Stimulated activated CD8-positive, alpha-beta memory T cell treated with anti-CD3 and anti-CD28 coated beads, Interleukin-15, amount 100 ng/mL, for 1 hour (primary cell): ENCODE measurements at places on chromosomes 5 and 9.

- no peak for DNase-seq
These were observed 93.7 kb upstream of the SIMC1 start for GRCh38 chr5:176144508-176144907.

- DNase-seq: no peak
These were observed 12.9 kb downstream of the ARHGAP26 start for GRCh38 chr5:142782976-142783530.

GRCh38 chr9:132166599-132166998 is 4.7 kb downstream of the NTNG2 start:
- DNase-seq: no peak

DNA sequence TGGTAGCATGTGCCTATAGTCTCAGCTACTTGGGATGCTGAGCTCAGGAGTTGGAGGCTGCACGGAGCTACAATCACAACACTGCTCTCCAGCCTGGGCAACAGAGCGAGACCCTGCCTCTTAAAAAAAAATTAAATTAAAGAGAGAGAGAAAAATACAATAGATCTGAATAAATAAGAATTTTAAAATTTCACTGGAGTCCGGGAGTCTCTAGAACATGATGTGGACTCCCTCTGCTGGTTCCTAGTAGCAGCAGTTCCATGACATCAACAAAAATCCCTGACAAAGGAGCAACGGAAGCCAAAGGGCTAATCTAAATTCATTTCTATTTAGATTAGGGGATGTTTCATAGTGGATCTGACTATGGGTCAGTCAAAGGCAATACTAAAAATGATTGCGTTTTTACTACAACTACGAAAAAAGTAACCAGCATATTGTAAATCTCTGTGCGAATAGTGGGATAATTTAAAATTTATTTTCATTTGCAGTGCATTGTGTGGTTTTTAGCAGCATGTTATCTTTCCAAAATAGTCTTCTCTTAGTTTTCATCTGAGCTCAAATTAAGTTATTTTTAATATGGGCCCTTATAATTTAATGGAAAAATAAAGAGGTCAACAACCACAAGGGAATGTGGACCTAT is 6.7 kb downstream of the INIP start:
- no peak for DNase-seq

- DNase-seq: no peak
These were observed 135.1 kb downstream of the PAPPA start for GRCh38 chr9:116288658-116289057.

GRCh38 chr9:34701023-34701768 is 8.7 kb downstream of the CCL21 start:
- DNase-seq: peak; percentile 47

- no peak for DNase-seq
These were observed 569 bp downstream of the HINT2 start for GRCh38 chr9:35814106-35814840.

GRCh38 chr5:173493846-173494245 is 122.6 kb downstream of the BOD1 start:
- DNase-seq: no peak

DNA sequence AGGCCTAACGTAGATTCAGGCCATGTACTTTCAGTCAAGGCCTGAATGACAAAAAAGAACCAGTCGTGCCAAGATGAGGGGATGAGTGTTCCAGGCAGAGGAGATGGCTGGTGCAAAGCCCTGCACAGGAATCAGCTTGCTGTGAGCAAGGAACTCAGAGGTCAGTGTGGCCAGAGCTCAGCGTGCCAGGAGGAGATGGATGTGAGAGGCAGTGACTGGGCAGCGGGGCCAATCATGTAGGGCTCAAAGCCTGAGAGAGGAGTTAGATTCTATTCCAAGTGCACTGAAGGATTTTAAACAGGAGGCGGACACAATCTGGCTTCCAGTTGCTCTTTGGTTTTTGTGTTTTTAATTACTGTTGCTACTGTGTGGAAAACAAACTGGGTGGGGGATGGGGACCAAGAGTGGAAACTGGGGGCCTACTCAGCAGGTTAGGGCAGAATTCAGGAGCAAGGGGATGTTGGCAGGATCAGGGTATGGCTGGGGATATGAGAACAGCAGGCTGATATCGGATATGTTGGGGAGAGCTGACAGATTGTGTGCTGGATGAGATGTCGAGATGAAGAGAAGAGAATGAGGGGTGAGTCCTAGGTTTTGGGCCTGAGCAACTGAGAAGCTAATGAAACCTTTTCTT is 64.3 kb downstream of the ANGPTL2 start:
- no peak for DNase-seq

DNA sequence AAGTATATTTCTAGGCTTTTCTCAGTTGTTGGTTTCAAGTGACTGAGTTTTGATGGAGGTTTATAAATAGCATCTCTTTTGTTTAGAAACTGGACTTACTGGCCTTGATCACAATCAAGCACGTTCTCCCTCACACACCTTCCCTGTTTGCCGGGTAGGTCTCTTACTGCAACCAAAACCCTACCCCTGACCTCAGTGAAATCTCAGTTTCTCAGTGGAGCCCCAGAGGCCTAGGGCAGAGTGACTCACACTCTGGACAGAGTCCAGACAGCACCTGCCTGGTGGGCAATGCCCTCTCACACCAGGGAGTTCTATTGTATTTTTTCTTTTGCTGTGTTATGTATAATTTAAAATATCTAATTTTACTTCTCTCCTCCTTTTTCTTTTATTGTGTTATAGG is 48.4 kb upstream of the EPB41L4B start:
- DNase-seq: no peak

DNA sequence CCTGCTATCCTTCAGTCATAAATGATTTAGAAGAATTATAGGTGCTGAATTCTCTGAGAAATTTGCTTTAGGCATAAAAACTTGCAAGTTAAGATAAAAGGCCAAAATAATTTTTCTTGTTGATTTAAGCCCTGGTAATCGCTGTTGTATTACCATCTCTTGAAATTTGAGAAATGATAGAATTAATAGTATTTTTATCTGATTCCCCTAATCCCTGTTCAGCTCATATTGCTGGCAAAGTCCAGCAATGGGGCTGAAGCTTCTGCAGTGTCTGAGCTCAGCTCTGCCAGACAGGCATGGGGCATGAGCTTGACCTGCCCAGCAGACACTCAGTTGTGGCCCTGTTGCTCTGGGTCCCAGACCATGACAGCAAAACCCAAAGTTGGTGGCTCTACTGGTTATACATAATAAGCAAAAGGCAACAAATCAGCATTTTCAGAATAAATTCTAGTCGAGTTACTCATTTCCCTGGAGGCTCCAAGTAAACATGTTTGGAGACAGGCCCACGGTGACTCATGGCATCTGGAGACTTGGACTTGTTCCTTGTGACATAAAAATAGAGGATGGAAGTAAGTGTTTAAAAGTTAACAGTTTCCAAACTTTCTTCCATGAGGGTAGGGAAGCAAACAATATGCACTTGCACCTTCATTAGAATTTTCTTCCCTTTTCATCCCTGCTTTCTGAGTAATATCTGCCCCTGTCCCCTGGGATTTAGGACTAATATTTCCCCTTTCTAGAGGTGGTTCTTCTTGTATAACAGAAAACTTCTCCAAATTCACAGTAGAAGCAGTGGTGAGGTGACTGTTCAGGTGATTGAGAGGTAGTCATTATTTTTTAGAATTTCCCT is 60.2 kb upstream of the SLC2A8 start:
- no peak for DNase-seq

DNA sequence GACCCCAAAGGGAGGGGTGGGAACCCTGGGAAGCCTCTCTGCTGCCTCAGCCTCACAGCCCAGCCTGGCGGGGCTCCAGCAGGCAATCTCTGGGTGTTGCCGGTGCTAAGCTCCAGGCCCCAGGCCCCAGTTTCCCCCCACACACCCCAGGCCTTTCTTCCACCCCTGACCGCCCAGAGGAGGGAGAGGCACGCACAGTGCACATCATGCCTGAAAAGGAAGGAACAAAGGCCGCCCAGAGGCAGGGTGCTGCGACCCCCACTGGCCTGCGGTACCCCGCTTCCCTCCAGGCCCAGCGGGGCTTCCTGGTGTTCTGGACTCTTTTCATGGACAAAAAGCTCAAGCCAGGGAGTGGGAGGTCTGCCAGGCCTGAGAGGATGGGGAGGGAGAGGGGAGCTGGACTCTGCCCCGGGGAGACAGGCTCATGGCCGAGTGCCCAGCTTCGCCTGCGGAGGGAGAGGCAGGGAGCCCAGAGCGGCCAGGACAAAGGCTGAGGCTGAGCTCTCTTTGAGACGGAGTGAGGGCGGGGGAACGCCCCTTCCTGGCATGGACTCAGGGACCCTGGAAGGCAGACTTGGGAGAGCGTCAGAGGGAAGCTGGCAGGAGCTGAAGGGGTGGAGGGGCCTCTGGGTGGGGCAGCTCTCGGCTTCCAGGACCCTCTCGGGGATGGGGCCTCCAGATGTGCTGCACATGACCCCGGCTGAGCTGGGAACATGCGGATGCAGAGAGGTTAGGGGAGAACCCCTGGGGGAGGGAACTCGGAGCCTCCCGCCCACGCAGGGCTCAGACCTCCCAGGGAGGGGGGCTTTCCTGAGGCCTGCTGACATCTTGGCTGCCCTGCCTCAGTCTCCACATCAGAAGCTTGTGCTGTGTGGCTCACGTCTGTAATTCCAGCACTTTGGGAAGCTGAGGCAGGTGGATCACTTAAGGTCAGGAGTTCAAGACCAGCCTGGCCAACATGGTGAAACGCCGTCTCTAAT is 1.8 kb upstream of the ENTPD2 start:
- DNase-seq: no peak

DNA sequence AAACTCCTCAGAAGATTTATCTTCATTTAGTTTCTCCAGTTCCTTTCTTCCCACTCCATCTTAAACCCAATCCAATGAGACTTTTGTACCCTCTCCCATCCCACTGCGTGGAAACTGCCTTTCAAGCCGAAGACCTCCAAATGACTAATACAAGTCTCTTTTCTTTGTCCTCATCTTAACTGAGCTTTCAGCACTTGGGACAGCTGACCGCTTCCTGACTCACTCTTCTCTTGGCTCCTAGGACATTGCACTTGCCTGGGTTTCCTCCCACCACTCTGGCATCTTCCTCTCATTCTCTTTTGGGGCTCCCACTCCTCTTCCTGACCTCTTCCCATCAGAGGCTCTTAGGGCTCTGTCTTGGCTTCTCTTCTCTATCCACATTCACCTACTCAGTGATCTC is 243.7 kb downstream of the HSPA4 start:
- no peak for DNase-seq

DNA sequence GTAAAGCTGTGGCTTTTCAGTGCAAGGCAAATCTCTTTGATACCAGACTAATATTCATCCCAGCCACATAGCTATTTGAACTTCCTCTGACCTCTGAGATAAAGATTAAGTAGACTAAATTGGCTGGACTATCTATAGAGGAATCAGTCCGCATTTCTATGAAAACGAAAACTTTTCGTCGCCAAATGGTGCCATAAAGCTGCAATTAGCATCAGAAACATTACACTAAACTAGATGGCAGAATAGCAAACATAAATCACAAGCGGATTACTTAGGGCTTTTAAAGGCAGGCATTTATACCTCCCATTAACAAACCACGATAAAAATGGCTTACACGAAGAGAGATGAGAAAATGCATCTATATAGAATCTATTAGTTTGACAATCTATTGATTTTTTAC is 1009.7 kb upstream of the CDH6 start:
- no peak for DNase-seq

DNA sequence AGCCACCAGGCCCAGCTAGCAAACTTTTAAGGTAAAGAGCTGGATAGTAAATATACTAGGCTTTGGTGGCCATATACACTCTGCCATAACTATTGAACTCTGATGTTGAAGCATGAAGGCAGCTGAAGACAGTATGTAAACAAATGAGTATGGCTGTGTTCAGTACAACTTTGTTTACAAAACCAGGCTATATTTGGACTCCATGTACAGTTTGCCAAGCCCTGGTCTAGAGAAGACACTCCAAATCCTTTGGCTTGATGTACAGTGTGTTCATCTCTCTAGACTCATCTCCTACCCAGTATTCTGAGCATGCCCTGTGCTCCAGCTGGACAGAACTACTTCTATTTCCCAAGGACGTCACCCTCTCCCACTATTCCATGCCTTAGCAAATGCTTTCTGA is 54.3 kb upstream of the MEGF10 start:
- no peak for DNase-seq

DNA sequence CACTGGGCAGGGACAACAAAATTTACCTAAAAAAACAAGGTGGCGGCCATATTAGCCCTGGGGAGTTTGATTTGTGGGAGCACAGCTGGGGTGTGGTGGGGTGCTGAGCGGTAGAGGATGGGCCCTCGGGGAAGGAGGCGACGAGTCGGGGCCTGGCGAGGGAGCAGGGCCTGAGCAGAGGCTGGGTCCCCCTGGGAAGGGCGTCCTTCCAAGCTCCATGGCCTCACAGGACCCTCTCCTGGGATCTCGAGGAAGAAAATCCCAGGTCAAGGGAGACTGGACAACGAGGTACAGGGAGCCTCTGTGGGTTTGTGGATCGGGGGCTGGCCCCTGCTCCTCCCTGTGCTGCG is 165.5 kb downstream of the CACNA1B start:
- no peak for DNase-seq

DNA sequence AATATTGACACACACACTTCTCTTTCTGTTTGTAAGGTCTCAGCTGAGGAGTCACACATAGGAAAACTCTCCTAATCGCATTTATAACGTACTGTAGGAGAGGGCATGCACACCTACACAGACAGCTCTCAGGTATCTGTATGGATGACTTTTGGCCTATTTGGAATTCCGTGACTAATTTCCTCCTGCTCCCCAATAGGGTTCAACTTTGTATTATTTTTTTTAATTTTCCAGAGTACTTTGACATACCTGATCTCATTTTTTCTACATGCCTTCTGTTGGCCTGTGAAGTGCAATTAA is 195.9 kb downstream of the ARHGAP26 start:
- DNase-seq: no peak

GRCh38 chr9:27939186-27939585 is 365.9 kb upstream of the C9orf72 start:
- DNase-seq: no peak

- no peak for DNase-seq
These were observed 12.6 kb upstream of the ENDOG start for GRCh38 chr9:128805661-128806060.

- DNase-seq: no peak
These were observed 24.2 kb downstream of the BAAT start for GRCh38 chr9:101360647-101361046.

DNA sequence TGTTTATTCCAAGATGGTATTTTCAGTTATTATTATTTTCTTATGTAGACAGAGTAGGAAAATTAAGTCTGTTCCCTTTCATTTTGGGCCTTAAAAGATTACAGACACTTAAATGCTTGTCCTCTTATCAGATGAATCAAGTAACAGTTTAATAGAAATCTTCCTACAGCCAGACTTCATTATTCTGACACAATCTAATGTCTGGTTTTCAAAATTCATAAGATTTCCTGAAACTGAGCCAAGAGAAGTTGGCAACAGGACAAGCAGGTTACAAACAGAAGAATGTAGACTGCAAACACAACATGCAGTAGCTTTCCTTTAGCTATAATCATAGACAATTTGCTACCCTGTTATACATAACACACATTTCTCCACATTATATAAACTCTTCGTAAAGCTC is 130.5 kb downstream of the FBXL17 start:
- no peak for DNase-seq
